ENCODE measurements at places on chromosomes 2 and 18.

GRCh38 chr2:45700407-45701013 is 49.0 kb downstream of the PRKCE start:
- H3K4me1 ChIP-seq = peaks cover 3% of the 10 kb centered on the region
- DNase-seq = no peak
- no peaks in the 10 kb centered on the region for H3K36me3 ChIP-seq
- H3K4me3 ChIP-seq = no peak overlapping the region

GRCh38 chr2:240197462-240198139 is 57.1 kb upstream of the OTOS start:
- DNase-seq = no peak
- no peak overlapping the region for H3K4me3 ChIP-seq
- H3K27me3 ChIP-seq = peaks cover 10% of the 10 kb centered on the region
- no peak overlapping the region for H3K27ac ChIP-seq
- peaks cover 3% of the 10 kb centered on the region for H3K4me1 ChIP-seq

DNA sequence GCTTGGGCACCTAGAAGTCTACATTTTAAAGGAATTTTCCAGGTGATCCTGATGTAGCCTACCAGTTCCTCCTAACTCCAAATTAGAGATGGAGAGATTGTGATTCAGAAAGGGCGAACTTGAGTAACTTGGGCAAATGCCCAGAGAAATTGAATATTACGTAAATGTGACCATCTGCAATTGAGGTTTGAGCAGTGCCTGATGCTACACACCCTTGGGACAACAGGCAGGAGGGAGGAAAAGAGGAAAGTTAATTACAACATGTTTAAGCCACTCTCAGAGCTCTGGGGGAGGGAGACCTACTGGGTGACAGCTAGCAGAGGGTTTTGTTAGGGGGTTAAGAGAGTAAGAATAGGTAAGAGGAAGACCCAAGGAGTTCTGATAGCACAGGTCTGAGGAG is 208.9 kb downstream of the LPIN1 start:
- no peaks in the 10 kb centered on the region for H3K4me1 ChIP-seq
- H3K36me3 ChIP-seq = no peaks in the 10 kb centered on the region
- H3K27me3 ChIP-seq = peaks cover 16% of the 10 kb centered on the region
- no peak overlapping the region for H3K4me3 ChIP-seq
- no peak for DNase-seq

DNA sequence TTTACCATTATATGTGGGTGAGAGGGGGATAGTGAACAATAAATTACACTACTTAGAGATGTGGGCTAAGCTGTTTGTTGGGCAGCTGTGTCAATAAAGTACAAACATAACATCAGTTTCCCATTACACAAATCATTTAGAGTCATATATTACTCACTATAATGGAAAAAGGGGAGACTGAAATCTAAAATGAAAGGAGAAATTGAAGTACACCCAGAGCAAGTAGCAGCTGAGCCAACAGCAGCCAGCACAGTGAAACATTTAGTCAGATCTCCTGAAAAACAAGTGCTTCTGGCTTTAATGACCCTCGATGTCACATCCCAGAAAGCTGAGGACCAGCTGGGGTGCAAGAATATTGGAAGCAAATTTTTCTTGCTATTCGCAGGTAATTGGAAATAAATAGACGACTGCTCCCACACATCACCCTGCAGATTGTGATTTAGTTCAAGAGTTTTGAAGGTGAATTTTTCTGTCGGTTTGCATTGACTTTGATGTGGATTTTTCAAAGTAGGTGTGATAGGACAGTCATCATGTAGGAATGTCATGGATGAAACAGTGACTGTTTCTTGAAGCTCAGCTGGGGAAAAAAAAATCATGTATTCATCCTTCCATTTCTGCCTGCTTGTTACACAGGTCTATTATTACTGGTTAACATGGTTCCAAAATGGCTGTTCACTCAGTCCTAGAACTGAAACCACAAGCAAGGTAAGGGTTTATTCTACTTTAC is 1607.3 kb upstream of the CELF4 start:
- no peaks in the 10 kb centered on the region for H3K36me3 ChIP-seq
- no peak overlapping the region for H3K27ac ChIP-seq
- no peaks in the 10 kb centered on the region for H3K4me1 ChIP-seq
- H3K27me3 ChIP-seq = no peaks in the 10 kb centered on the region
- no peak overlapping the region for H3K4me3 ChIP-seq

- H3K27me3 ChIP-seq = no peaks in the 10 kb centered on the region
- H3K4me1 ChIP-seq = peaks cover 5% of the 10 kb centered on the region
- no peak overlapping the region for H3K27ac ChIP-seq
- no peak overlapping the region for H3K4me3 ChIP-seq
Observed at GRCh38 chr2:211157211-211157610, 600.8 kb downstream of the CPS1 start.

- H3K27me3 ChIP-seq = no peaks in the 10 kb centered on the region
- no peaks in the 10 kb centered on the region for H3K36me3 ChIP-seq
- DNase-seq = no peak
- no peak overlapping the region for H3K4me3 ChIP-seq
Observed at GRCh38 chr18:66558773-66559172, 45.1 kb downstream of the CDH19 start.

- H3K36me3 ChIP-seq = no peaks in the 10 kb centered on the region
- peaks cover 33% of the 10 kb centered on the region for H3K4me1 ChIP-seq
- H3K27ac ChIP-seq = no peak overlapping the region
- H3K27me3 ChIP-seq = no peaks in the 10 kb centered on the region
- DNase-seq = no peak
Observed at GRCh38 chr2:152480821-152481399, 145.9 kb downstream of the FMNL2 start.
